SIG-M5 (cell line): ENCODE measurements at places on chromosomes 2 and 18.

- no peak for DNase-seq
These were observed 170.4 kb downstream of the SMAD7 start for GRCh38 chr18:48780201-48780912.

GRCh38 chr18:59358414-59358711, 702 bp downstream of the LMAN1 start:
- DNase-seq: no peak

DNA sequence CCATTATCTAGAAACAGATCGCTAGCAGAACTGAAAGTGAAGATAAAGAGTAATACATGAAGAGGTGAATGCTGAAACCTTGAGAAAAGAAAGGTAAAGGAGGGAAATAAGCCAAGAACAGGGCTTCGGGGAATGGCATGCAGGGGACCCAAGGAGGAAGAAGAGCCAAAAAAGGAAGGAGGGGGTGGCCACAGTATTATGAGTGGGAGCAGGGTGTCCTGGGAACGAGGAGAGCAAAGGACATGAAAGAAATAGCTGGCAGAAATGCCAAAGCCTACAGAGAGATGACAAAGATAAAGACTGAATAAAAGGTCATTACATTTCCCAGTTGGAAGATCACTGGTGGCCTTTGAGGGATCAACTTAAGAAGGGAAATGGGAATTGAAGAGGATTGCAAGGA, 82.9 kb downstream of the ACTR3 start:
- no peak for DNase-seq

DNA sequence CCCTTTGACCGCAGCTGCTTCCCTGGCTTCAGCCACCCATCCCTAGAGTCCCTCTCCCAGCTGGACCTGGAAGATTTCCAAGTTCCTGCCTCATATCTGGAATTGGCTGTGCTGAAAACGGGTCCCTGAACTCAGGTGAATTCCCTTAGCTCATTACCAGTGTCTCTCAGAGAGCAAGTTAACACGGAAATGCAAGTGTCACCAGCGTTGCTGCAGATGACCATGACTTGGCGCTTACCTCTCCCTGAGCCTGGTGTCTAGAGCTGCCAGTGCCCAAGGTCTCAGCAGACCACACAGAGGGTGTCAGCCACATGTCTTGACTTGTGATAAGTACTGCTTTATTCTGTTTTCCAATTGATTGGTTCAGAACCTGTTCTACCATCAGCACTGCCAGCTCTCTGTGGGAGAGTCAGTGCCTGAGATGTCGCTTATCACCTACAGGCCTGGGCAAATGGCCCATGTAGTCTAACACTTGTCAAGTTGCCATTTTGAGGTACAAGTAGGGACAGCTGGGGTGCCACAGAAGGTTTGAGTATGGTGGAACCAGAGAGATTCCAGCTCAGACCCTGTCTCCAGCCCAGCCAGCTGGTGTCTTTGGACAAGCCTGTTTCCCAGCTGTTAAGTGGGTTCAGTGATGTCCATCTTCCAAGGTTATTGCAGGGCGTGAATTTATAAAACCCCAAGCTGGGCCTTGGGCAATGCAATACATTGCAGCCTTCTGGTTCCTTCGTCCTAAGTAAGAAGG, 48.7 kb downstream of the LYPD1 start:
- no peak for DNase-seq

GRCh38 chr2:178241844-178242551, 47.7 kb downstream of the OSBPL6 start:
- no peak for DNase-seq

GRCh38 chr2:23526114-23526513, 141.1 kb downstream of the KLHL29 start:
- DNase-seq: no peak

DNA sequence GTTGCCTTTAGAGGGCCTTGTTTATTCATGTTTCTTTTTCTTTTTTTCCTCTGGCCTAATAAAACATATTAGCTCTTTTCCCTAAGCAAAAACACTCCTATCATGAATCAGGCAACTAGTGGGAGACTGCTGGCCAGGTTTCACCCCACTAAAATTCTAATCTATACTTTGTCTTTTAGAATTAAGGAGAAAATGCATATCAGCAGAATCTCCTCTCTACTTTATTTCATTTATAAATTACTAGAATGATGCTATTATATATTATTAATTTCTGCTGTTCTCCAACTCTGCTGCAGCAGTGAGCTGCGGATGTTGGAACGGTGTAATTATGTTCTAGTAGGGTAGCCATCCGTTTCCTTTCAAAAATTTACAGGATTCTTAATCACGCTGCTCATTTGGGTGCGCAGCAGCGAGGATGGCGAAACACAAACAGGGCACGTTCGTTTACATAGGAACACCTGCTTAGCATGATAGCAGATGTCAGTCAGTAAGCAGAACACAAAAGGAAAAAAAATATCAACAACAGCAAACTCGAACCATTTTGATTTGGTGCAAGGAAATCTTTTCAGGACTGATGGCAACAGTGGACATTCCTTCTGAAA, 30.5 kb downstream of the ZEB2 start:
- DNase-seq: no peak

GRCh38 chr2:75311993-75312392, 112.7 kb upstream of the TACR1 start:
- no peak for DNase-seq
